CD4-positive, alpha-beta T cell treated with Interleukin-1 beta for 1 hour (primary cell): ENCODE measurements at places on chromosomes 2 and 18.

GRCh38 chr2:175786471-175787124 is 215.5 kb downstream of the LNPK start:
- DNase-seq: no peak

DNA sequence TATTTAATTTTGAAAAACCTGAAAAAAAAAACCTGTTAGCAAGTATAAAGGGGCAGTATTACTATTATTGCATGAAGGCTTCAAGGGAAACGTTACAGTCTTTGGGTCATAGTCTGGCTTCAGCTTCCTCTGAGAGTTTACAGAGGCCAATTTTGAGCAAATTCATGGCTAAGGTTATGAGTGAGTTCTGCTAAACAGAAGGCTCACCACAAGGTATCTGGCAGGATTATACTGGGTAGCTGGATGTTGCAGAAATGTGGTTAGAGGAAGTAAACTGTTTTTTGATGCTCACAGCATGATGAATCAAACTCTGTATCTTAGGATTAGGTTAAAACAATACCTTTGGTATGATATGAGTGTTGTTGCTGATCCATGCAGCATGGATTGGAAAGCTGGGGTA is 9.3 kb downstream of the MRPL19 start:
- no peak for DNase-seq

DNA sequence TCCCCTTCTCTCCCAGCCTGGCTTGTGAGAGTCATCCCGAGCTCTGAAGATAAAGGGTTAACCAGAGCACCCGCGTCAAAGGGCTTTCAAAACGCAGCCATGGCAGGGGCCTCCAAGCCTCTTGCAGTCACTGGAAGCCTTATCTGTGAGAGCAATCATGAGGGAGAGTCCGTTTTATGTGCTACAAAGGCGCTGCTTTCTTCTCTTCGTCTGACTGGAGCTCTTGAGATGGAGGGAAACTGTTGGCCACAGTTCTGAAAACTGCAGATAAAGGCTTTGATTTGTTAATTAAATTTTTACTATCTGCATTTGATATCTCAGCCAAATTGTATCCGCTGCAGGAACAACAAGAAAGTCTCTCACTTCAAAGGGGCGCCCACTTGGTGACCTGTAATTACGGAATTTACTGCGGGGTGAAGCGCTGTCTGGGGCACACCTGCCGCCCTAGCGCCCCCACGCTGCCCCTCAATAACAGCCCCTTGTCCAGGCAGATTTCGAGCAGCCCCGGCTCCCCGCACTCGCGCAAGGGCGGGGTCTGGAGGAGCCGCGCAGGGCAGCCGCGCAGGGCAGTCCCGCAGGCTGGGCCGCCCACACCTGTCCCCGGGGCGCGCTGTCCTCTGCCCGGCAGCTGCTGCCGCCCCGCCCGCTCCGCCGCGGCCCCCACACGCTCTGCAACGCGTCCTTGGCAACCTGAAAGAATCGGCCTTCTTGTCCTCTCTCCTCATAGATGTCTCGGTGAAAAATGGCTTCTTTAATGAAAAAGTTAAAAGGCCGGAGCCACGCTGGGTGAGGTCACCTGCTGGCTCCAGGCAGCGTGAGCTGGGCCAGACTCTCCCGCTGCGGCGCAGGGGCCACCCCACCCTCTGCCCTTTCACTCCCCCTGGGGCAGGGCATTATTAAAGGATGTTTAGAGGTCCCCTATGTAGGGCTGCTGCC is 217.9 kb downstream of the VAPA start:
- no peak for DNase-seq

- no peak for DNase-seq
Observed at GRCh38 chr2:21633466-21633865, 509.7 kb downstream of the TDRD15 start.

DNA sequence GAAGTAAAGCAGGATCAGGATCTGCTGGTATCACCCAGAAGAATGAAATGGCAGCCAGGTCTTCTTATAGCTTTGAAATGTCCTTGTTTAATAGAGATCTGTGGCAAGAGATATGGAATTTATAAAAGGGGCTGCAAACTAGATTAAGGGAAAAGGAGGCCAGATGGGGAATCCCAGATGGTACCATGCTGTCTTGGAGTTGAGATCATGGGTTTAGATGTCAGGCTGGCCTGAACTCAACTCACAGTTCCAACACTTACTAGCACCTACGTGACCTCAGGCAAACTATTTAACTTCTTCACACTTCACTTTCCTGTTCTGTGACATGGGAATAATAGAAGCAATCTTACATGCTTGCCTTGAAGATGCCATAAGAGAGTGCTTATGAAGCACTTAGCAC is 188.2 kb downstream of the ALK start:
- no peak for DNase-seq

DNA sequence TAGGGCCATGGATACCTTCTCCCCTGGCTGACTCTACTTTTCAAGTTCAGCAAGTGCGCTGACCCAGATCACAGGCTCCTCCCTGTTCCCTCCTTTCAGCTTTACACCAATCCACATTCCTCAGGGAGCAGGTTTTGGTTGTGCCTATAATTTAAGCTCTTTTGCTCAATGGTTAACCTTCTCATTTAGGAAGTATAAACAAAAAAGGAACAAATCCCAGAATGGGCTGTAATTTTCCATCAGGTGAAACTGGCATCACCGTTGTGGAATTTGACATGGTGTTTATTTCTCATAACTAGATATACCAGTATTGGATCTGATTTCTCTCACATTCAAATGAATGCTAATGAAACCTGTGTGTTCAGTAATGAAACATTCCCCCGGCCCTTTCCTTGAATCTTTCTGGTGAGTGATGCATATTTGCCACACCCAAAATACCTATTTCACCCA is 13.6 kb downstream of the STRN start:
- DNase-seq: no peak

GRCh38 chr2:123015186-123015585 is 1009.9 kb upstream of the CNTNAP5 start:
- no peak for DNase-seq

- DNase-seq: no peak
Observed at GRCh38 chr2:235194351-235194750, 242.5 kb downstream of the SH3BP4 start.

- DNase-seq: no peak
Observed at GRCh38 chr2:215613888-215614287, 178.0 kb upstream of the FN1 start.

- no peak for DNase-seq
Observed at GRCh38 chr2:239151201-239152131, 249.4 kb downstream of the HDAC4 start.

GRCh38 chr2:152243761-152244640 is 68.4 kb upstream of the STAM2 start:
- no peak for DNase-seq
